ENCODE measurements at places on chromosomes 5 and 9.

DNA sequence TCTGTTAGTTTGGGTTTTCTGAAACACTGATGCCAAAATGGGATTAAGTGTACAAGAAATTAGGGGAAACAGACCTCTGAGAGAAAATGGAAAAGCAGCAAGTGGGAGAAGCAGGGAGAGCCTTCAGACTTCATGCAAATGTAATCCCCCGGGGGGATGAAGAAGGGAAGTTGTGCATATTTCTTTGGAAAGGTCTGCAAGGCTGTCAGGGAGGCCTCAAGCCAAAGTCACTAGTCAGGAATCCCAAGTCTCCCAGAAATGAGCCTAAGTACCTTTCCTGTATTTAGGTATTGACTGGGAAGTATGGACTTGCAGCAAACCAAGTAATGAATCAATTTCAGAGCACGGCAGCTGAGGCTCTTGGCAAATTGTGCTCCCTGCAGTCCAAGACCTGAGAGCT, 2.2 kb downstream of the FTMT start:
- DNase-seq = no peak

GRCh38 chr5:142716963-142717362, 31.1 kb upstream of the FGF1 start:
- DNase-seq = peak; percentile 52

DNA sequence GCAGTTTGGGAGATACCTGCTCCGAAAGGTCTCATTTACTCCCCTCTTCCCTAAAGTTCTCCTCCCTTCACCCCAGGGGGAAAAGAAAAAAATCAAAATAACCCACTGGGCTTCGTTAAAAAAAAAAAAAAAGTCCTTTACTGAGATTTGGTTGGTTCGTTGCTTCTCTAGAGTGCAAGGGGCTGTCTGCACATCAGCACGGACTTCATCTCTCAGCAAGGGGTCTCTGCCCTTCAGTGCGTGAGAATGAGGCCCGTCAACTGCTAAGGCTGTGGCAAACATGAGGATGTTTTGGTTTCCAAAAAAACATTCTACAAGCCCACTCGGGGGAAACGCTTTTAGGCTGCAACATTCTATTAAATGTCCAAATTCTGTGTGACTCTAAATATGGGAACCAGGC, 10.0 kb downstream of the BARHL1 start:
- DNase-seq = no peak

- no peak for DNase-seq
Measured at GRCh38 chr5:149935431-149935901, 9.1 kb downstream of the PDE6A start.

GRCh38 chr5:150636391-150637244, 3.8 kb upstream of the SYNPO start:
- peak; percentile 79 for DNase-seq

GRCh38 chr9:89768650-89769071, 163.8 kb downstream of the GADD45G start:
- no peak for DNase-seq

GRCh38 chr9:81686614-81687520, 2.5 kb downstream of the TLE1 start:
- peak; percentile 85 for DNase-seq

GRCh38 chr5:13346401-13346800, 598.1 kb downstream of the DNAH5 start:
- no peak for DNase-seq

GRCh38 chr9:137269231-137269772, 8.2 kb upstream of the TOR4A start:
- peak; percentile 82 for DNase-seq

- DNase-seq = no peak
Measured at GRCh38 chr5:171299851-171300250, 9.2 kb upstream of the TLX3 start.

DNA sequence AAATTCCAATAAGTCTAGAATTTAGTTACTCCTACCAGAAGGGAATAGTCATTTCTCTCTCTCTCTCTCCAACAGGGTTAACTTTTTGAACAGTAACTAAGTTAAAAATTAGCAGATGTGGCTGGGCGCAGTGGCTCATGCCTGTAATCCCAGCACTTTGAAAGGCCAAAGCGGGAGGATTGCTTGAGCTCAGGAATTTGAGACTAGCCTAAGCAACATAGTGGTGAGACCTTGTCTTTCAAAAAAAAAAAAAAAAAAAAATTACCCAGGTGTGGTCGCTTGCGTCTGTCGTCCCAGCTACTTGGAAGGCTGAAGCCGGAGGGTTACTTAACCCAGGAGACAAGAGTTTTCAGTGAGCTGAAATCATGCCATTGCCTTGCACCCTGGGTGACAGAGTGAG, 639.7 kb downstream of the PTPRD start:
- no peak for DNase-seq

GRCh38 chr5:171755354-171755821, 30.2 kb upstream of the SMIM23 start:
- no peak for DNase-seq

Data from stomach (tissue), 19 donors.